Placental epithelial cell (primary cell): ENCODE measurements at places on chromosomes 1 and 21. TPM values are rescaled to one million over a fixed set of nuclear protein-coding genes. Genes with fewer than 3 reads are reported as not detected.

RORC gene
- not detected in 2 replicates for total RNA-seq

USH2A gene
- under 0.01 TPM in 1 of 2 replicates, not detected in the other for total RNA-seq

SEMA6C gene
- total RNA-seq, result 7.6 and 20.8 TPM in 2 replicates

TSPAN2 gene
- under 0.01 and 0.22 TPM in 2 replicates for total RNA-seq

RHBDL2 gene
- 0.11 and 0.79 TPM in 2 replicates for total RNA-seq

LRRC8B gene
- total RNA-seq, result not detected in 2 replicates

CLIC6 gene
- total RNA-seq, result under 0.01 TPM in 1 of 2 replicates, not detected in the other

ERICH3 gene
- total RNA-seq, result not detected in 2 replicates

IPO13 gene
- total RNA-seq, result 18.8 and 27.2 TPM in 2 replicates

C2CD2 gene
- total RNA-seq, result 1.2 and 2.0 TPM in 2 replicates

ENAH gene
- 20.8 and 38.4 TPM in 2 replicates for total RNA-seq

LRRC53 gene
- not detected in 2 replicates for total RNA-seq

C1orf167 gene
- 0.39 TPM in 1 of 2 replicates, not detected in the other for total RNA-seq

HES4 gene
- total RNA-seq, result 3.9 and 8.8 TPM in 2 replicates

NGF gene
- 2.7 and 3.1 TPM in 2 replicates for total RNA-seq

NUP210L gene
- under 0.01 TPM in 1 of 2 replicates, not detected in the other for total RNA-seq

GUCA2B gene
- total RNA-seq, result not detected in 2 replicates

ADAM30 gene
- not detected in 2 replicates for total RNA-seq

LENEP gene
- 3.9 TPM in 1 of 2 replicates, not detected in the other for total RNA-seq

F13B gene
- not detected in 2 replicates for total RNA-seq

FNDC5 gene
- 0.39 TPM in 1 of 2 replicates, not detected in the other for total RNA-seq

KRTAP11-1 gene
- not detected in 2 replicates for total RNA-seq

PACC1 gene
- 4.7 and 6.2 TPM in 2 replicates for total RNA-seq

GNAT2 gene
- total RNA-seq, result 0.11 and 0.39 TPM in 2 replicates

CGN gene
- total RNA-seq, result 2.0 and 2.7 TPM in 2 replicates

HSD11B1 gene
- total RNA-seq, result 0.22 TPM in 1 of 2 replicates, not detected in the other

CRYAA gene
- total RNA-seq, result not detected in 2 replicates

MSH4 gene
- total RNA-seq, result under 0.01 TPM in 1 of 2 replicates, not detected in the other

KCNQ4 gene
- 0.33 TPM in 1 of 2 replicates, not detected in the other for total RNA-seq
